ENCODE measurements at places on chromosomes 5 and 9. TPM values are rescaled to one million over a fixed set of nuclear protein-coding genes. Genes with fewer than 3 reads are reported as not detected.
A peak's percentile ranks its signal among the peaks of the same experiment; 100 is the strongest.

DNA sequence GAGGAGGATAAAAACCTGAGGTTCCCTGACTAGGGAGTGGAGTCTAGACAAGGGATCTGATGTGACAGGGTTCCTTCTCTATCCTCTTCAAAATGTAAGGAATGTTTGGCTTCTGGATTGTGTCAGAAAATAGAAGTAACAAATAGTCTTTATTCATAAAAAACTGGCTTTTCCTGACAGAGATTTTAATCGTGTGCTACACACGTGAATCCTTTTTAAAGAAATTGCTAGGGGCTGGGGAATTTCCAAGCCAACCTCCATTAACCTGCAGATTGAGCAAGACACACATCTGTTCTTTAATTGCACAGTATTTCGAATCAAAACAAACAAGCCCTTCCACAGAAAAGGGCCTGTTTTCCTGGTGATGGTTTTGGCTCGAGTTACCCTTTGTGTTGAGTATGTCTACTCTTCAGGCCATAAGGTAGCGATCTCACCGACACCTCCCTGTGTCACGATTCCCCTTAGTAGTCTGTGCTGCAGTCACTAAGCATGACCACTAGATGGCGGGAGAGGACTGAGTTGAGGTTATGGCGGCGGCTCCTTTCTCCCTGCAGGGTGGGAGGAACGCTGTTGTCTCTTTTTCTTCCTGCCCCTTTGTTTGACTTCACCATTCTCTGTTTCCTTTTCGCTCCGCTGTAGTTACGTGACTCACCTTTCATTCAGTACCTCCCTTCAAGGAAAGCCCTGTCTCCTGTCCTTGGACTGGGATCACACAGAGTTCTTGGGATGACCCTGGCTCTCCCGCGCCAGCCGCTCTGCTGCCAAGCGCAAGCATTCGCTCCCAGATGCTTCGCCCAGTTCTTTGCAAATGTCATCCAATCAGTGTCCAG is 137.1 kb upstream of the SLC24A2 start:
- H3K27me3 ChIP-seq = no peaks in the 10 kb centered on the region
- no peaks in the 10 kb centered on the region for H3K36me3 ChIP-seq
- DNase-seq = peak; percentile 79
- no peak overlapping the region for H3K27ac ChIP-seq
- H3K4me3 ChIP-seq = peak overlapping the region; percentile 14

DNA sequence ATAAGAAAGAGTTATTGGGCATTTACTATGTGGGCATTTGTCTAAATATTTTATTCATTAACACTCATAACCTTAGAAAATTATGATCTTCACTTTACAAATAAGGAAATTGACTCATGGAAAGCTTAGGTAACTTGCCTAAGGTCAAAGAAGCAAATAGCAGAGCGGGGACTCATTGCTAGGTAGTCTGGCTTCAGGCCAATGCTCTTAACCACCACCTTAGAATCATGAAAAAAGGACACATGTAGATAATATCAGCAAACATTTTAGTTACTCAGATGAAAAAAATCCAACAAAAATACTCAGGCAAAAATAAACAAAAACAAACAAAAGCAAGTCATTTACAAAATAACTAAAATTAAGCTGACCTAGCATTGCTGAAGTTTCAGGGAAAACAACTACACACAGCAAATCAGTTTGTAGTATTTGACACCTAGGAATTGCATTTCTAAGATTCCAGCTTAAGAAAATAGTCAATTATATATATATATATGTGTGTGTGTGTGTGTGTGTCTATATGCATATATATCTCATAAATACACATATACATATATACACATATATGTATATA is 166.0 kb downstream of the HMHB1 start:
- H3K4me3 ChIP-seq = no peak overlapping the region
- no peak for DNase-seq
- no peaks in the 10 kb centered on the region for H3K4me1 ChIP-seq
- H3K36me3 ChIP-seq = no peaks in the 10 kb centered on the region

DNA sequence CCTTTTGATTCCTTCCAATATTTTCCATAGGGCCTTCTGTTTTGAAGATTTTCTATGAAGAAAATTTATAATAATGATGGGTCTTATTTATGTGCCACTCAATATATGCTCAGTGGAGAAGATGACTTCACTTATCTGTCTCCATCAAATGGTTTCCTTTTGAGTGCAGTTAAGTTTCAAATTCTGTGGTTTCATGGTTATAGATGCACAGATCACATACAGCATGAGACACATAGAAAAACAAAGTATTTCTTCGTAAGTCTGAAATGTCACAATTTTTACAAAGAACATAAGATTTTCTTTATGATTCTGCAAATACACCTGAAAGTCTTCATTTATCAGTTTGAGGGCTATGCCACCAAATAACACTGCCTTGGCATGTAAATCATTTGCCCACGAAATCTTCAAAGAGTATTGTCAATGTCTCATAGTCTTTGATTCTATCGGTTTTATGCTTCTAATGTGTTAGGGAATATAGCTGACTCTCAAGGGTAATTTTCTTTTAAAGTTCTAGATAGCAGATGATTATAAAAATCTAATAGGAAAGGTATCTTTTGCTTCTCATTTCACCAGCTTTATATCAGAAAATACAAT is 14.1 kb downstream of the CFAP95 start:
- H3K27me3 ChIP-seq = no peaks in the 10 kb centered on the region
- no peak overlapping the region for H3K27ac ChIP-seq
- H3K4me3 ChIP-seq = no peak overlapping the region
- no peak for DNase-seq
- H3K4me1 ChIP-seq = no peaks in the 10 kb centered on the region

DNA sequence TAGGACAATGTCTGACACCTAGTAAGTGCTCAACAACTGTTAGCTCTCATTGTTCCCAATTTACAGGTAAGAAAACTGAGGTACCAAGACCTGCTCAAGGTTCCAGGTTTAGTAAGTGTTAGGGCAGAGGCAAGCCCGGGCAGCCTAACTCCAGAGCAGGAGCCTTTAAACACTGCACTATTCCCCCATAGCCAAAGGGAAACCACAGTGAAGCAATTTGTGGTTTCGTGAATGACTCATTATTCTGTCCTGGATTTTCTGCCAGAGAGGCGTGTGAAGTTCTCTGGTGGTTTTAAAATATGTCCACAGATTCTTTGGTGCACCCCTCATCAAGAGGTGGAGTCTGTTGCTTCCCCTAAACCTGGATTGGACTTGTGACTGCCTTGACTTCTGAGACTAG is 1.0 kb upstream of the MCC start:
- peaks cover 4% of the 10 kb centered on the region for H3K4me1 ChIP-seq
- H3K27ac ChIP-seq = no peak overlapping the region
- no peak overlapping the region for H3K4me3 ChIP-seq
- no peak for DNase-seq

DNA sequence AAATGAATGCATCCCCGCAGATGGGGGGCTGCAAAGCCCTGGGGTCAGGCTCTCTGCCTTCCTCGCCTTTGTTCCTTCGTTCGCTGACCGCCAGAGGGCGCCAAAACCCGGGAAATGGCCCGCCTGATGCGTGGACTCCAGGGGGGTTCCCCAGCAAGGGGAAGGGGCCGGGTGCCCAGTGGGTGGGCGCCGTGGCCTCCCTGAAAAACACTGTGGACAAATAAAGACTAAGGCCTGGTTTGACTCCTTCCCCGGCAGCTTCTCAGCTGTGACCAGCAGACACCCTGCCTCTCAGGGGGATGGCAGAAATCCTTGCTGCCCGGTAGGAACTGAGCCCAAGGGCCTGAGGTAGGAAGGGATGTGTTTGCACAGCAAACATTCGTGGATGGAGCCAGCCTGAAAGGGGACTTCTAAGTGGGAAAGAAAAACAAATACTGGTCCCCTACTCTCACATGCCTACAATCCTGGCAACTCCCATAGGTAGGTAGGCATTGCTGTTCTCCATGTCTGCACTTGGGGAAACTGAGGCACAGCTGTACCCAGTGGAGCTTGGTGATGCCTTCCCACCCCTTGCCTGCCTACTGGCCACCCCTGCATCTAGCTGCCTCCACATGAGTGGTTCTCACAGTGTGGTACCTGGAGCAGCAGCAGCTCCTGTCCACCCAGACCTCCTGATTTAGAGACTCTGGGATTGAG is 57.7 kb downstream of the DUSP1 start:
- no peak overlapping the region for H3K4me3 ChIP-seq
- no peaks in the 10 kb centered on the region for H3K4me1 ChIP-seq
- no peak overlapping the region for H3K27ac ChIP-seq
- peak; percentile 69 for DNase-seq

GRCh38 chr5:2014058-2014610 is 131.4 kb upstream of the IRX4 start:
- H3K27me3 ChIP-seq = no peaks in the 10 kb centered on the region
- H3K27ac ChIP-seq = no peak overlapping the region
- no peaks in the 10 kb centered on the region for H3K36me3 ChIP-seq
- no peak for DNase-seq
- H3K4me1 ChIP-seq = no peaks in the 10 kb centered on the region

DNA sequence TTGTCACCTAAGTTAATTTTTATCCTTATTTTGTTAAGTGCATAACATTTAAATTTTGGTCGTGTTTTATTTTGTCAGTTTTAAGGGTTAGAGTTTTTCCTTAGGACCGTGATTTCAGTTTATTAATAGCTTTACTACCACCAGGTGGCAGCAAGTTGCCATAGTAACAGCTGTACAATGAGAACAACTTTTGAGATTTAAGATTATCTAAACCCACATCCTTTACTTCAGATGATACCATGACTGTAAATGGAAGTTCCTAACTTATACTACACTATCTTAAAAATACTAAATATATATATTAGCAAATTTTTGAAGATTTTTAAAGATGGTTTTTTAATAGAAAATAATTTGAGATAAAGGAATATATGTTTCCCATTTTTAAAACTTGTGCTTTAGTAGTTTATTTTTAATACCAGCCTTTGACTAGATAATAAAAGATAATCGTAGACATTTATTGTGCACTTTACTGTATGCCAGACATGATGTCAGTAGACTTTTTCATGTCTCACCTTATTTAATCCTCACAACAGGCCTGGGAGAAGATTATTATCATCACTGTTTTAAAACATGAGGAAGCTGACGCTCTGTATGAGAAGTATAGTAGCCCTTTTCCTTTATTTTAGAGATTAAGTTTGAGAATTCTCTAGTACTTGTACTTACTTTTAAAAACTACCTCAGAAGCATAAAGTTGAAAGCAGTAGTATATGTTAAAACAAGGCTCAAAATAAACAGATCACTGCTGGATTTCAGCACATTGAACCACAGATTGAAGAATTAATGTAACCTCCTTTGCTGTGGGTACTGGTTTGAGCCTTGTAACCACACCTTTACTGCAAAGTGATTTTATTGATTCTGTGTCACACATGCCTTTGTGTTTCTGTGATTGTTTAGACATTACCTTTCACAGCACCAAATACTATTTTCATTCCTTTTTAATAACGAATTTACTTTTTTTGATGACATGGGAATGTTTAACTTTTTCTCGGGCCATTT is 27.5 kb downstream of the SREK1 start:
- no peaks in the 10 kb centered on the region for H3K27me3 ChIP-seq
- DNase-seq = no peak

DNA sequence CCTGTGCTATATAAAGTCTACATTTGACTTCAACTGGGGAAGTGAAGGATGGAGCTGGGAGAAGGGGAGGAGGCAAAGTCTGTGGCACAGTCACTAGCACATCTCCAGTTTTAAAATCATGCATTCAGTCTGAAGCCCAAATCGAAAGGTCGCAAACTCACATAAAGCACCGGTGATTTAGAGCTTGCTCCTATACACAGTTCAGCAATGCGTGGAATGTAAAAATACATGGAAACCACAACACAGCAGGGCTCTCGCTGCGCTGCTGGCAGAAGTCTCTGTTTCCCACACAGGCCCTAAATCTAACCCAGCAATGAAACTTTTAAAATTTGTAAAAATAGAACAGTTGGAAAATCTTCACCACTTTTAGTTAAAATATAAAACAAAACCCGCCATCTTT is 68.2 kb downstream of the EBF1 start:
- no peaks in the 10 kb centered on the region for H3K27me3 ChIP-seq
- no peak for DNase-seq
- no peak overlapping the region for H3K27ac ChIP-seq

DNA sequence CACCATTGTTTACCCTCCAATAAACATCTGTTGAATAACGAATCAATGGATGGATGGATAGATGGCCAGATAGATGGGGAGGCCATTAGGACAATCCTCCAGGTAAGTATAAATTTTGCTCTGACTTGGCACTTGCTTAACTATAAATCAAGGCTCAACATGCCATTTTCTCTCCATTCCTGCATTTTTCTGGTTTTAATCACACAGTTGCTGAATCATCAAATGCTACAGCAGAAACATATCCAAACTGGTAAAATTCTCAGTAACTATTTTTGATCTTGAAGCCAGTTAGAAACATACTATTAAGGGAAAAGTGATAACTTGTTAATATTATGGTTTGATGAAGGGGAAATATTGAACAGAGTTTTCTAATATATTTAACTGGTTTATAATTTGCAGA is 71.5 kb upstream of the MTAP start:
- no peak for DNase-seq
- no peak overlapping the region for H3K27ac ChIP-seq
- no peak overlapping the region for H3K4me3 ChIP-seq
- H3K36me3 ChIP-seq = no peaks in the 10 kb centered on the region

GRCh38 chr5:160929360-160929759 is 77.3 kb upstream of the ATP10B start:
- no peak overlapping the region for H3K27ac ChIP-seq
- H3K4me1 ChIP-seq = peaks cover 5% of the 10 kb centered on the region
- H3K27me3 ChIP-seq = no peaks in the 10 kb centered on the region
- DNase-seq = peak; percentile 88

- peaks cover 19% of the 10 kb centered on the region for H3K4me1 ChIP-seq
- no peaks in the 10 kb centered on the region for H3K27me3 ChIP-seq
- H3K36me3 ChIP-seq = peaks cover 6% of the 10 kb centered on the region
Observed at GRCh38 chr5:172906436-172906835, 52.8 kb upstream of the RPL26L1 start.

GRCh38 chr5:10903786-10904560 is 142.9 kb upstream of the DAP start:
- no peaks in the 10 kb centered on the region for H3K36me3 ChIP-seq
- no peaks in the 10 kb centered on the region for H3K4me1 ChIP-seq
- DNase-seq = no peak
- no peak overlapping the region for H3K4me3 ChIP-seq
- no peaks in the 10 kb centered on the region for H3K27me3 ChIP-seq

- H3K4me1 ChIP-seq = no peaks in the 10 kb centered on the region
- H3K27me3 ChIP-seq = no peaks in the 10 kb centered on the region
- DNase-seq = no peak
- no peaks in the 10 kb centered on the region for H3K36me3 ChIP-seq
Observed at GRCh38 chr5:123146696-123147095, 57.7 kb downstream of the PRDM6 start.

GRCh38 chr9:85040821-85041465 is 371.4 kb downstream of the NTRK2 start:
- no peaks in the 10 kb centered on the region for H3K4me1 ChIP-seq
- H3K27me3 ChIP-seq = no peaks in the 10 kb centered on the region
- DNase-seq = no peak
- H3K4me3 ChIP-seq = no peak overlapping the region
- no peaks in the 10 kb centered on the region for H3K36me3 ChIP-seq

- H3K36me3 ChIP-seq = no peaks in the 10 kb centered on the region
- no peaks in the 10 kb centered on the region for H3K27me3 ChIP-seq
- no peak for DNase-seq
- H3K27ac ChIP-seq = no peak overlapping the region
Observed at GRCh38 chr5:90985341-90985740, 397.8 kb downstream of the ARRDC3 start.

PRUNE2 gene
- 90.0 TPM for total RNA-seq

SHROOM1 gene
- 64.1 TPM for total RNA-seq

BTNL8 gene
- 88.1 TPM for total RNA-seq

SPATA31E1 gene
- not detected for total RNA-seq

PCDHGB6 gene
- total RNA-seq = 1.8 TPM

NIPAL4 gene
- 1.4 TPM for total RNA-seq

CLIC3 gene
- 3.6 TPM for total RNA-seq
